ENCODE measurements at places on chromosomes 2 and 18. TPM values are rescaled to one million over a fixed set of nuclear protein-coding genes. Genes with fewer than 3 reads are reported as not detected.

GRCh38 chr2:135056790-135057189 lies 4.7 kb downstream of the RAB3GAP1 start:
- H3K36me3 ChIP-seq = peaks cover 51% of the 10 kb centered on the region
- peak overlapping the region; percentile 48 for H3K27ac ChIP-seq
- peak overlapping the region; percentile 43 for H3K4me3 ChIP-seq
- no peak for DNase-seq
- H3K4me1 ChIP-seq = peaks cover 66% of the 10 kb centered on the region

GRCh38 chr18:8252371-8252770 lies 356.9 kb upstream of the RAB12 start:
- DNase-seq = no peak
- H3K27ac ChIP-seq = no peak overlapping the region
- H3K36me3 ChIP-seq = no peaks in the 10 kb centered on the region

- peak overlapping the region; percentile 86 for H3K4me3 ChIP-seq
- peak; percentile 42 for DNase-seq
- peaks cover 1% of the 10 kb centered on the region for H3K27me3 ChIP-seq
- H3K36me3 ChIP-seq = no peaks in the 10 kb centered on the region
- H3K4me1 ChIP-seq = peaks cover 32% of the 10 kb centered on the region
- H3K27ac ChIP-seq = no peak overlapping the region
Observed at GRCh38 chr2:172172513-172173173, 69.9 kb upstream of the DLX2 start.

The ABHD1 gene
- total RNA-seq = not detected

GRCh38 chr18:75248426-75249174 lies 38.0 kb downstream of the TSHZ1 start:
- H3K36me3 ChIP-seq = no peaks in the 10 kb centered on the region
- H3K4me1 ChIP-seq = peaks cover 82% of the 10 kb centered on the region
- H3K27ac ChIP-seq = peak overlapping the region; percentile 94

The SERPINB10 gene
- total RNA-seq = 1.4 TPM

DNA sequence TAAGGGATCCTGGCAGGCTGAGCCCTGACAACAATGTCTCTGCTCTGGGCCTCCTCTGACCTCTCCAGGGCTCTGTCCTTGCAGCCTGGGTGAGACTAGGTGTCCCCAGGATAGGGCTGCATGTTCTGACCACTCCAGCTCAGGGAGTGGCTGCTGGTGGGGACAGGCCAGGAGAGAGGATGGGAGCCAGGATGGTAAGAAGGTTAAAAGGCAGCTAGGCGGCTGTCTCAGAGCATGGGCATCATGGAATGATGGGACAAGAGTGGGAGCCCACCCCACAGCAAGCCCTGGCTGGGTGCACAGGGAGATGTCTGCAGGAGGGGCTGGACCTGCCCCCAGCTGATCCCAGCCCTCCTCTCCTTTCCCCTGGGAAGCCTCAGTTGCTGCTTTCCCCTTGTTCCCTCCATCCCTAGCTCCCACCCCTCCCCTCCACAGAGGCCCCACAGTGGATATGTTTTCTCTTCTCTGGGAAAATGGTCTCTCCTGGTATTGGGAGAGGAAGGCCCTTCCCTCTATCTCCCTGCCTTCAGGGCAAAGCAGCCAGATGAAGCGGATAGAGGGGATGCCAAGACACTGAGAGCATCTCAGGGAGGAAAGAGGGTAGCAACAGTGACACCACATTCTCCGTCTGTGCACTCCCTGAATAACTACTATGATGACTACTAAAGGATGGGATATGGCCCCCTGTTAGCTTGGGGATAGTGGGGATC lies 334.3 kb downstream of the DYSF start:
- H3K36me3 ChIP-seq = no peaks in the 10 kb centered on the region
- H3K4me1 ChIP-seq = peaks cover 39% of the 10 kb centered on the region
- H3K27ac ChIP-seq = no peak overlapping the region
- H3K4me3 ChIP-seq = no peak overlapping the region
- peaks cover 7% of the 10 kb centered on the region for H3K27me3 ChIP-seq

GRCh38 chr2:41602341-41602740 lies 445.5 kb upstream of the PKDCC start:
- H3K27me3 ChIP-seq = peaks cover 2% of the 10 kb centered on the region
- no peak overlapping the region for H3K27ac ChIP-seq
- H3K36me3 ChIP-seq = no peaks in the 10 kb centered on the region
- no peaks in the 10 kb centered on the region for H3K4me1 ChIP-seq
- H3K4me3 ChIP-seq = no peak overlapping the region

The SPC25 gene
- total RNA-seq = 6.4 TPM

- H3K4me3 ChIP-seq = no peak overlapping the region
- no peak for DNase-seq
- no peaks in the 10 kb centered on the region for H3K27me3 ChIP-seq
Observed at GRCh38 chr18:1350931-1351450, 446.3 kb downstream of the ADCYAP1 start.

- H3K36me3 ChIP-seq = no peaks in the 10 kb centered on the region
- no peaks in the 10 kb centered on the region for H3K27me3 ChIP-seq
- no peak overlapping the region for H3K4me3 ChIP-seq
- peaks cover 25% of the 10 kb centered on the region for H3K4me1 ChIP-seq
- no peak for DNase-seq
Observed at GRCh38 chr18:25097057-25097456, 254.9 kb downstream of the ZNF521 start.

GRCh38 chr2:56807861-56808260 lies 624.1 kb downstream of the CCDC85A start:
- DNase-seq = no peak
- peaks cover 70% of the 10 kb centered on the region for H3K4me1 ChIP-seq
- no peak overlapping the region for H3K27ac ChIP-seq
- peaks cover 1% of the 10 kb centered on the region for H3K27me3 ChIP-seq
- peaks cover 33% of the 10 kb centered on the region for H3K36me3 ChIP-seq

DNA sequence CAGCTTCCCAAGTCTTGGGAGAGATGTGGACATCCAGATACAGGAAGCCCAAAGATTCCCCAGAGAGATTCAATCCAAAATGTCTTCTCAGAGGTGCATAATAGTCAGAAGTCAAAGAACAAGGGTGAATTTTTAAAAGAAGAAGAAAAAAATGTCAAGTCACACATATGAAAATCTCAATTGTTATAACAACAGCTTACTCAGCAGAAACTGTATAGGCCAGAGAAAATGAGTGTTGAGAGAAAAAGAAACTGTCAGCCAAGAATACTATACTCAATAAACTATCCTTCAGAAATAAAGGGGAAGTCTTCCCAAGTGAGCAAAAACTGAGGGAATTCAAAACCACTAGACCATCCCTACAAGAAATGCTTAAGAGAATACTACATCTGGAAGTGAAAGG lies 612.9 kb upstream of the POU3F3 start:
- no peak overlapping the region for H3K4me3 ChIP-seq
- no peak for DNase-seq
- H3K27me3 ChIP-seq = no peaks in the 10 kb centered on the region
- no peaks in the 10 kb centered on the region for H3K4me1 ChIP-seq

The GPBAR1 gene
- total RNA-seq = not detected

GRCh38 chr18:22200611-22201225 lies 31.3 kb downstream of the GATA6 start:
- no peak for DNase-seq
- H3K27ac ChIP-seq = no peak overlapping the region
- H3K4me1 ChIP-seq = no peaks in the 10 kb centered on the region

The NYAP2 gene
- not detected for total RNA-seq

DNA sequence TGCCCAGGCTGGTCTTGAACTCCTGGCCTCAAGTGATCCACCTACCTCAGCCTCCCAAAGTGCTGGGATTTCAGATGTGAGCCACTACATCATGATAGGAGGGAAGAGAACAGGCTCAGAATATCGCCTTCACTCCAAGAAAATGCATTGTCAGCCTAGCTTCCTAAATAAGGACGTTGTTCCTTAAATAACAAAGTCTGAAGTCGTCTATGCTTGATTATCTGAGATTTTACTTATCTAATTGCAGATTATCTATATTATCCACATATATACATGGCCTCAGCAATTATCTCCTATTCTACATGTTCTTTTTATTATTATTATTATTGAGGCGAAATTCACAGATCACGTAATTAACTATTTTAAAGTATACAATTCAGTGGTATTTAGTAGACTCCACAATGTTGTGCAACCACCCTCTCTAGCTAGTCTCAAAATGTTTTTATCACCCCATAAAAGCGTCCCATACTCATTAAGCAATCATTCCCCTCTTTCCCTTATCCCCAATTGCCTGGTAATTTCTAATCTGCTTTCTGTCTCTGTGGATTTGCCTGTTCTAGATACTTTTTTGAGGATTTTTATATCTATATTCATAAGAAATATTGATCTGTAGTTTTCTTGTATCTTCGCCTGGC lies 95.1 kb upstream of the RFX8 start:
- H3K27ac ChIP-seq = no peak overlapping the region
- H3K4me3 ChIP-seq = no peak overlapping the region
- no peak for DNase-seq
- peaks cover 16% of the 10 kb centered on the region for H3K27me3 ChIP-seq

DNA sequence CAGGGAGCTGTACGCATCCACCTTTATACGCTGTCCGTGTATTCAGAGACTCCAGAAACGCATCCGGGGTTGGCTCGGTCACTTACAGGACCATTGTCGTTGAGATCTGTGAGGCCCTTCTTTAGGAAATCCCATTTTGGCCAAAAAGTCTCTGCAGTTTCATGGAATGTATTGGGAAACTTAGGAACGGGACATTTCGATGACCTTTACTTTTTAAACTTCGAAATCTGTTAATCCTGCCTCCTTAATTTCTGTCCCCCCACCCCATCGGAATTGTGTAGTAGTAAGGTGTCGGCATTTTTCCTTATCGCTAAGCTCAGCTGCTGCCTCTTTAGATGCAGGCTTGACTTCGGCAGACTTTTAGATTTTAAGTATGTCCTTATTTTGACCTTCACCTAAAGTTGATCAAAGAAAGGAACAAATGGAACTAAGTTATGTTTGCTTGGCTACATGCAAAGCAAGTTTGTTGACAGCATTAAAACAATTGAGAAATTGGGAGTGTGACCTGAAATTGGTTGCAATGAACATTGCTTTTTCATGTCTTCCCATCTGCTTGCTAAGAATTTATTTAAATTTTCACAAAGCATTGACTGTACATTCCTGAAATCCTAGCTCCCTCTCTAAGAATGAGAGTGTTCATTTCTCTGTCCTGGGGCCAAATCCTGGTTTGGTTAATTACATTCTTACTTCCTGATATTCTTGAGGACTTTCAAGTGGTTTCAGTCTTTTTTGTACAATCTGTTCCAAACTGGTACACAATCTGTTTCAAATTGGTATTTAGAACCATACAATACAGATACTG lies 884 bp upstream of the RAPH1 start:
- peak overlapping the region; percentile 89 for H3K4me3 ChIP-seq
- H3K36me3 ChIP-seq = peaks cover 17% of the 10 kb centered on the region
- H3K27ac ChIP-seq = peak overlapping the region; percentile 95

DNA sequence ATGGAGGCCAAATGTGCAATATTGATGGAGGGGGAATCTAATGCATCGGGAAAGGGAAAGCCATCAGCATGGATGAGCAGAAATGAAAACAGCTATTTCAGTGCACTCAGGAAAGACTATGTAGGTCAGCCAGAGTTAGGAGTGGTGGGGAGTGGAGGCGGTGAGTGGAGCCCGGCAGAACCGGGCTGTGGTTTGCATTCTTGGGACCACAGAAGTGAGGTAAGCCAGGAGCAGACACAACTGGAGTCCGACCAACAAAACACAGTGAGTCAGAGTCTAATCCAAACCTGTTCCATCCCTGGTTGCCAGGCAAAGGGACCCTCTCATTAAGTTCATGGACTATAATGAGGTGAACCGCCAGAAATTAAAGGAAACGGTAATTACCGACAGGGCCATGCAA lies 61.1 kb upstream of the RAB12 start:
- peaks cover 24% of the 10 kb centered on the region for H3K27me3 ChIP-seq
- H3K36me3 ChIP-seq = no peaks in the 10 kb centered on the region
- 0 out of 2 replicates have a peak, but pooled peaks cover 6% of the 10 kb centered on the region for H3K4me1 ChIP-seq
- DNase-seq = no peak

The PASK gene
- 5.5 TPM for total RNA-seq

The ASB18 gene
- not detected for total RNA-seq

DNA sequence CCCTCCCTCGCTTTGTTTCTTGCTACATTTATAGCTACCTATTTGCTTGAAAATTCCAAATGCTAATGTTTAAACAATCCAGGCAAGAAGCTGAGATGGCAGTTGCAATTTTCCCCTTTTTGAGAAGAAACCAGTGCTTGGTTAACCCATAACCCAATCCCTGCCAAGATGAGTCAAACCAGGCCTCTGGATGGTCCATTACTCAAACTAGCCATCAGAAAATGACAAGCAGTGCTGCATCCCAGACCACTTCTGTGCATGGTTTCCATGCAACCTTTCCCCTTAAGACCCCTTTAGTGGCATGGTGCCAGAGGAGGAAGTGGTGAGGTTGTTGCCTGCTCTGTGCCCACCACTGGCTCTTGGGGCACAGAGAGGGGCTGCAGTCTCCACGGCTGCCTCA lies 131.2 kb upstream of the RMP24 start:
- DNase-seq = no peak
- H3K27me3 ChIP-seq = peaks cover 24% of the 10 kb centered on the region
- peaks cover 11% of the 10 kb centered on the region for H3K4me1 ChIP-seq
- no peak overlapping the region for H3K27ac ChIP-seq

DNA sequence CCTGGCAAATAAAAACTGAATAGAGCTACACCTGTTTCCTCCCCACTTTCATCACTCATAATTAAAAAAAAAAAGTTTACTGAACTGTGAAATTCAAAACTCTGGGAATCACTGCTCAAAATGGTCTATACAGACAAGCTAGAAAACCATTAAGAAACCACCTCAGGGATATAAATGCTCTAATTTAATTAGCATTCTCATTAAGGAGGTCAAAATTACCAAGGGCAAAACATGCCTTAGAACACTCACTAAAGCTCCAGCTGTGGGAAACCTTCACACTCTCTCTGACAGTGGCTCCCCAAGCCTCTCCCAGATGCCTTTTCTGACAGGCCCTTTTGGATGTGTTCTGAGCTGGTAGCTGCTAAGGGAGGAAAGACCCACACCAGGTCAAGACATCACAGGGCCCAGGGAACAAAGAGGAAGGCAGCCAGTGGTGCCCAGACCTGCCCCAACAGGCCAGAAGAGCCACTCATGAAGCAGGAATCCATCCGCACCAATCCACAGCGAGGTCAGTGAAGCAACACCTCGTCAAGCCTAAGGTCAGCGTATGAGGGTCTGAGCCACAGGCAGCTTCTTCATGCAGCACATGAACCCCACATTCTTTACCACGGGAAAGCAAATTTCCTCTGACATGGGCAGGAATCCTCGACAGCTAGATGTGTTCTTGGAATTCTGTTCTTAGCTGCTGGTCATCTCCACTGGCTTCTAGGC lies 35.6 kb downstream of the XDH start:
- peaks cover 1% of the 10 kb centered on the region for H3K27me3 ChIP-seq
- no peak overlapping the region for H3K27ac ChIP-seq
- DNase-seq = no peak
- no peak overlapping the region for H3K4me3 ChIP-seq

GRCh38 chr2:216536734-216537210 lies 38.1 kb downstream of the RPL37A start:
- no peaks in the 10 kb centered on the region for H3K36me3 ChIP-seq
- H3K27me3 ChIP-seq = peaks cover 6% of the 10 kb centered on the region
- H3K27ac ChIP-seq = peak overlapping the region; percentile 82
- H3K4me3 ChIP-seq = peak overlapping the region; percentile 54

All from HFFc6 (cell line).